Omental fat pad (tissue), 4 donors: ENCODE measurements at places on chromosomes 5 and 9.
A peak's percentile ranks its signal among the peaks of the same experiment; 100 is the strongest.

GRCh38 chr9:121281614-121282276 lies 13.8 kb downstream of the GSN start:
- peak; percentile 56 for DNase-seq

DNA sequence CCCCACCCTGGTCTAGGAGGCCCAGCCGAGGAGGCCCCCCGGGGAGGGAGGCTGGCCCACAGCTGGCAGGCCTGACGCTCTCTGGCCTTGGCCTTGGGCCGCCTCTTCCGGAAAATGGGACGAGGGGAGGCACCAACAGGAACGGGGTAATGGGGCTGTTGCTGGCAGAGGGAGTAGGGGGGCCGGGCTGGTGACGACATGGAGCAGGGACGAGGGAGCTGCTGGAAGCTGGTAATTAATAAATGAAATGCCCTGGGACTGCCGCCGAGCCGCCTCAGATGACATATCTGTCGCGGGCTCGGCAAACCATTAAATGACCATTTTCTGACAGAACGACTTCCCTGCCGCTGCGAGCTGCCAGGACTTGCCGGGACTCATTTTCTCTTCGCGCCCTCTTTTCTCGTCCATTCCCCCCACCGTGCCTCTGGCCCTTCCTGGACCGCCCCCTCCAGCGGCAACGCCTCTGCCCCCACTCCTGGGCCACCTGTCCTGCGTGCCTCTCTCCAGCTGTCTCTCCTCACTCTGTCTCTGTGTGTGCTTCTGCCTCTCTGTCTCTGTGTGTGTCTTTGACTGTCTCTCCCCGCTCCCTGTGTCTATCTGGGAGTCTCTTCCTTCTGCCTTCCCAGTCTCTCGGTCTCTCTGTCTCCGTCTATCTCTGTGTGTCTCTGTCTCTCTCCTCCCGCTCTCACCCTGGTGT lies 215.7 kb downstream of the PAX5 start:
- DNase-seq: no peak

DNA sequence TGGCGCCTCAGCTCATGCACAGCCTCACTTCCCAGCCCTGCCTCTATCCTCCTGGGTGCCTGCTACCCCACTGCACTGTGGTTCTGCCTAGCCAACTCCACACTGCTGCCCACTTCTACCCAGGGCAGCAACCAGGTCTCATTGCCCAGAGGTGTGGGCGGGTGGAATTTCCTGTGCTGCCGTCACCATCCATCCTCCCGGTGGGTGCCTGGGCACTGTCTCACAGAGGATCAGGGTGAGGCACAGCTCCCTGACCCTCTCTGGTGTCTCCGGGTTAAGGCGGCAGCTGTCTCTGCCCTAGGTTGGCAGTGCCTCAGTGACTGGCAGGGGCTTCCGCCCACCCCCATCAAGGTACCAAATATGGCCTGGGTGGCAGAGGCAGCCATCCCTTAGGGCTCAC lies 4.3 kb upstream of the MTMR12 start:
- no peak for DNase-seq

- DNase-seq: no peak
Measured at GRCh38 chr9:4506490-4506889, 16.2 kb downstream of the SLC1A1 start.

DNA sequence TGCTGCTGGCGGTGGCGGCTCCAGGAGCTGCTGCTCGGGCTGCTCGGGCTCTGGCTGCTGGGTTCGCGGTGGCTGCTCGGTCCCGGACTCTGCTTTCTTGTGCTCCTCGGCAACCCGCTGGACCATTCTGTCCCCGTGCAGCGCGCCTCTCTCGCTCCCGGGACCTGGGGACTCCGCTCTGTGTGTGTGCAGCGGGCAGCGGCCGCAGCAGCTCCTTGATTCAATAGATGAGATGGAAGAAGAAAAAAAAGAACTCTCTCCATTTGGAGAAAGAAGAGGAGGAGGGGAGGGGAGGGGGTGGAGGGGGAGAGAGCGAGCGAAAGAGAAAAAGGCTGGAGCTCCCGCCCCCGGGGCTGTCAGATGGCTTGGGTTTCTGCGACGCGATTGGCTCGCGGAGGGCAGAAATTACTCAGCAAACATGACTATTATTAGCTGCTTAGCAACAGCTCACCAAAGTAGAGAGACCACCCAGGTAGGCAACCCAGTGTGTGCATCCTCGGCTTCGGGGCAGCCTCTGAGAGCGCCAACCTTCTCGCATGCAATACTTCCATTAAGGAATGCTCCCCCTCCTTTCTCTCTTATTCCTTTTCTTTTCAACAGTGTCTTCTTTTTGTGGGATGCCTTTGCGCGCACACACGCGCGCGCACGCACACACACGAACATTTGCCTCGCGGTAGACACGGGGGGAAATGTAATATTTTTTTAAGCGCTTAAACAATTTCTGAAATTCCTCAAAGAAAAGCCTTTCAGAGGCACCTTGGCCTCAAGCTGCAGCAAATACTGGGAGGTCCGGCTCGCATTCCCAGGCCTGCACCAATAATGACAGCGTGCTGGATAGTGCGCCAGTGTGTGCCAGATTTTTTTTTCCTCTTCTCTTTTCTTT lies 7.6 kb downstream of the PTCH1 start:
- DNase-seq: peak; percentile 64

DNA sequence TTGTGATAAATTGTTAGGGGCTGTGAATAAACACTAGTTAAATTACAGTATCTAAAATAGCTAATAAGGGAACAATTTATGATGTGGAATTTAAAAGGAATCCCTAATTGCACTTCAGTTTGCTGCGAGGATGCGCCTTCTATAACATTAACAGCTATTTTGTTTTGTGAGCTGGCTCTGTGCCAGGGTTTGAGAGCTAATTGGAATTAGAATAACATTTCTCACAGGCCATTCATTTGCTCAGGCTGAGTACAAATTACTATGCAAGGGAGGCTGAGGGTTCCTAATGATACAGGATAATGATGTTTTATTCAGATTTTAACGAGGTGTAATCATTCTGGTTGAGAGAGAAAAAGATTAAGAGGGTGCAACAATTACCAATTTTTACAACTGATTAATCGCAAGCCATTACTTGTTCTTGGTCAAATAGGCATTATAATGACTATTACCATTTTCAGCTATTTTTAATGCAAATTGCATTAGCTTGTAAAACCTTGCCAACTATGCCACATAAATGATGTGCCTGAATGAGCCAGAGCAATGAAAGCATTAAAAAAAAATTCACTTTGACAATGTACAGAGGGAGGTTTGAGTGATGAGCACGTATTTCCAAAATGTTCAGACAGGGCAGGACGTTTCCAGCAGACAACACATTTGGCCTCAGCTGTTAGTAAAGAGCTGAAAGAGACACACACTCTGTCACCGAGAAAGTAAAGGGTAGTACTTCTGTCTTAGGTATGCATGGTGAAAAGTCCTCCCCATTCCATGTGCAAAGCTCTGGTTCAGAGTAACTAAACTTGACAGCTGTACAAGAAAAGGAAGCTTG lies 576.5 kb downstream of the TLE1 start:
- no peak for DNase-seq

GRCh38 chr5:42507451-42508097 lies 84.3 kb downstream of the GHR start:
- DNase-seq: no peak

GRCh38 chr9:90095682-90096081 lies 490.9 kb downstream of the GADD45G start:
- DNase-seq: no peak

GRCh38 chr9:109027176-109027575 lies 13.9 kb upstream of the CTNNAL1 start:
- DNase-seq: no peak

- no peak for DNase-seq
Measured at GRCh38 chr5:63602971-63603370, 359.3 kb downstream of the HTR1A start.

- DNase-seq: peak; percentile 26
Measured at GRCh38 chr5:75510836-75511434, 494 bp downstream of the CERT1 start.

DNA sequence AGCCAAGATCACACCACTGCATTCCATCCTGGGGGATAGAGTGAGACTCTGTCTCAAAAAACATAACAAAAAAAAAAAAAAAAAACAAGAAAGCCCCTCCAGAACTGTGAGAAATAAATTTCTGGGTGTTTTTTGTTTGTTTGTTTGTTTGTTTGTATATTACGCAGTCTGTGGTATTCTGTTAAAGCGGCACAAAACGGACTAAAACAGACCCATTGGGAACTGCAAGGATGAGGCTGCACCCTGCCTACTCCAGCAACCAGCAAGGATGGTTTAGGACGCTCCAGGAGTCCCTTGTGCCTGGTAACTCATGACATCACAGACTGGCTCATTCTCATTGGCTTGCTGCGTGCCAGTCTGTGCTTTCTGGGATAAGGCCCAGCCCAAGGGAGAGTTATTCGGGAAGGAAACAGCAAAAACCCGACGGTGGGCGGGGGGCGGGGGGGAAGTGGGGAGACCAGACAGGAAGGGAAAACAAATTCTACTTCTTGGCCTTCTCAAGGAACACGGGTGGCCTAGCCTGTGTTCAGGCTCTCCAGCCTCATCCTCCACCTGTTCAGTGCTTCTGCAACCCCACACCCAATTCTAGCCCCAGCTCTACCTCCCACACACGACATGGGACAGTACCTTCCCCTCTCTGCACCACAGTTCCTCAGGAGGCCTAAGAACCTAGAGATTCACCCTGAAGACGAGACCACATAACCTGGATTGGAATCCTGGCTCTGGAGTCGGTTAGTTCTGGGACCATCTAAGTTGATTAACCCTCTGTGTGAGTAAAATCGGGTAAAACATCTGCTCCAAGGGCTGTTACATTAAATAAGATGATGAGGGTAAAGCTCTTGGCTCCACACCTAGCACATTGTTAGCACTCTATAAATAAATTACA lies 2.8 kb downstream of the CD74 start:
- peak; percentile 69 for DNase-seq

DNA sequence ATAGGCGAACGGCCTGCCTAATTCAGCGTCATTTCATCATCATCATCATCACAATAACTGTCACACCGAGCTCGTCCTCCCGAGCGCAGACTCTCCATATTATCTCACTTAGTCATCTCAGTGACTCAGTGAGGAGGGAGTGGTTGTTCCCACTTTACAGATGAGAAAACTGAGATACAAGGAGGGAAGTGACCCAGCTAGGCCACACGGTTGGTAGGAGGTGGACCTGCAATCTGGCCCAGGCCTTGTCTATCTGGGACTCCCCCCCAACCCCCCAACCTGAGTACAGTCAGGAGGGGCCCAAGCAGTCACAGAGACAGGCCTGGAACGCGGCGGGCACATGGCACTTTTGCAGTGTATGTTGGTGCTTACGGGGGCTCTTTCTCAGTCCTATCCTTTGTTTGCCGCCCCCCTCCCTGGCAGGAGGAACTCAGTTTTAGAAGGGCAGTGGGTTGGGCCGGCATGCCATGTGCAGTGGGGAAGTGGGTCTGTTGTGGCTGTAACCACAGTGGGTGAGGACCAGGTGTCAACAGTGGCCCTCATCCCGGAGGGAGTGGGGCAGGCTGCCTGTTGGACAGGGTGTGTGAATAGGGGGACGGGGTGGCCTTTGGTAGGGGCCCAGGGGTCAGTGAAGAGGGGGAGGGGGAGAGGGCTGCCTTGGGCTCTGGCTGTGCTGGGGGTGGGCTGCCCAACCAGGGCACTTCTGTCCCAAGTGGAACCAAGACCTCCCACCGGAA lies 1.7 kb upstream of the RXRA start:
- no peak for DNase-seq

DNA sequence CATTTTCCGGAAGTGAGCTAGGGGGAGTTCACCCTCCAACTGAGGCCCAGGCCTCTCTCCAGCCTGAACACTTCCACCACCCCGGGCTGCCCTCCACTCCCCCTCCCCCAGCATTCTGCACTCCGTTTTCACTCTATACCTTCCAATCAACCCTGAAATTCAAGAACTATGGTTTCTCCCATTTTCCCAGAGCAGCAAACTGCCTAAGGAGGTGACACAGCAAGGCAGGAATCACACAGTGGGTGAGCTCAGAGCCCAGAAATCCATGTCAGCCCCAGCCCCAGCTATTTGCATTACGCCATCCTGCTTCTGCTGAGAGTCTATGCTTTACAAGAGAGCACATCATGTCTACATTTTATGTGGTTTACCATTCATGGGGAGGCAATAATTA lies 11.9 kb downstream of the MSX2 start:
- DNase-seq: no peak

DNA sequence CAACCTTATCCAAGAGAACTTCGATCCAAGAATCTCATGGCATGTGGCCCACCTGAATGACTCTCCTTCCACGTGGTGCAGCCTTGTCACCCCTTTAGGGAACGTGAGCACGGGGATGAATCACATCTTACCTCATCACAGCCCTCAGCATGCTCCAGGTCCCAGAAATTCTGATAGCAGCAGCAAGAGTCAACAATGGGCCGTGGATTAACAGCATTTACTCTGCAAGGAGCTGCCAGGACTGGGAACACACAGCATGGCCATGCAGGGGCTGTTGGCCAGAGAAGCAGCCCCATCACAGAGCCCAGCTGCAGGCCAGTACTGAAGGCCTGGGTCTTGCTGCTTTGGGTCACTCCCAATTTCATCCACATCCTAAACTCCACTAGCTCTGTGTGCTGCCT lies 150.4 kb downstream of the C5orf15 start:
- DNase-seq: peak; percentile 38

DNA sequence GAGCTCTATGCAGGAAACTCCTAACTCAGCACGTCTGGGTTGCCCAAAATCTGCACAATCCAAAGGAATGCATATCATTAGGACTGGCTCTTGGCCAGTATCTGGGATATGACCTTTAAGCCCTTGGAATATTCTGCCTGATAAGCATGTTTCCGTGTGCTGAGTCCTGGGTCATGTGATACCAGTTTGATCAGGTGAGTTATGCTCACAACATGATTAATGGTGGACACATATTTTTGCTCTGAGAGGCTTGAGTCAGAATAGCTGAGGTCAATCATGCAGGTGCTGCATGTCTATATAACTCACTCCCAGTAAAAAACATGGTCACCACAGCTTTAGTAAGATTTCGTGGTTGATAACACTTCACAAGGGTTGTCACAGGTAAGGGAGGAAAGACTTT lies 408.8 kb downstream of the YTHDC2 start:
- DNase-seq: no peak

DNA sequence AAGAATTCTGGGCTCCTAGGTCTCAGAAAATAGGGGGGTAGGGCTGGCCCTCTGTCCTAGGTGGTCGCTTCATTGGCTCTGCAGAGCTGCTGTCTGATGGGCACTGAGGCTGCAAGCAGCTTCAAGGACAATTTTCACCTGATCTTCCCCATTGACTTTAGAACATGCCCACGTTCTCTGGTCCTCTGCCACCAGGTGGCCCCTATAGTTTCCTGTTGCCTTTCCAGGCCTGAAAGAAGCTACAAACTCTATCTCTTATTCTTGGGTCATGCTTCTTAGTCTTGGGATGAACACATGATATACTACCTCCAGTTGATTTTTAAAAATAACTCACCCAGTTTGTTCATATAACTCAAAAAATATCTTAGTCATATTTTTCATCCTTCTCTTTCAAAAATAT lies 26.3 kb downstream of the SPZ1 start:
- no peak for DNase-seq

- DNase-seq: no peak
Measured at GRCh38 chr5:86101966-86102365, 515.8 kb upstream of the COX7C start.

- no peak for DNase-seq
Measured at GRCh38 chr9:121204611-121205010, 2.9 kb upstream of the RAB14 start.
